ENCODE measurements at places on chromosomes 2 and 18.
A peak's percentile ranks its signal among the peaks of the same experiment; 100 is the strongest.

DNA sequence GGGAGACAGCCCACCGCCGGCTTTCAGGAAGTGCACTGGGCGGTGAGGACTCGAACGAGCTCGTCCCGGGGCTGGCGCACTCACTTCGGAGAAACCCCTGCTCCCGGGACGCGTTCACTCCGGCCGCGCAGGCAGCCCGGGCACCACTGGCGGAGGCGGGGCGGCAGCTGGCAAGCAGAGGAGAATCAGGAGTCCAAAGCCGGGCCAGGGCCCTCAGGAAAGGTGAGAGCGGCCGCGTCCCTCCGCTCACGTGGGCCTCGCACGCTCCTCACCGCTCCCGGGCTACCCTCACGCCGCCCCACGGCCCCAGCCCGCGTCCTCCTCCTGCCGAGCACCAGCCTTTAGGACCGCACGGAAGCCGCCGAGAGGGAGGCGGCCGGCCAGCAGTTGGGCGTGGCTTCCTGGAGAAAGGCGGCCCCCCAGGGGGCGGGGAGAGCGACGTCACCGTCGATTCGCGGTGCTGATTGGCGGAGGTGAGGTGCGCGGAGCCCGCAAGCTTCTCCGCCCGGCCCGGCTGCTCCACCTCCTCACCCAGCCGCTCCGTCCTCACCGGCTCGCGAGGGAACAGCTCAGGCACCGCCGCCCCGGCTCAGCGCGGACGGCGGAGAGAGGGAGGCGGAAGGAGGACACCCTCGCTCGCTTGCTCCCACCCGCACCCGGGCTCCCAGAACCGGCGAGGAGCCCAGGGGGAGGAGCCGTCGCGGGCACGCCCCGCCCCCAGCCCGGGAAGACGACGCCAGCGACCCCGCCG is at the start of gene ZCCHC2:
Gene ZCCHC2 (plus strand): TSS at position 522 of the 751 bp plus-strand sequence. CDS start 400 bp downstream, outside the sequence.
- DNase-seq: peak; percentile 93

DNA sequence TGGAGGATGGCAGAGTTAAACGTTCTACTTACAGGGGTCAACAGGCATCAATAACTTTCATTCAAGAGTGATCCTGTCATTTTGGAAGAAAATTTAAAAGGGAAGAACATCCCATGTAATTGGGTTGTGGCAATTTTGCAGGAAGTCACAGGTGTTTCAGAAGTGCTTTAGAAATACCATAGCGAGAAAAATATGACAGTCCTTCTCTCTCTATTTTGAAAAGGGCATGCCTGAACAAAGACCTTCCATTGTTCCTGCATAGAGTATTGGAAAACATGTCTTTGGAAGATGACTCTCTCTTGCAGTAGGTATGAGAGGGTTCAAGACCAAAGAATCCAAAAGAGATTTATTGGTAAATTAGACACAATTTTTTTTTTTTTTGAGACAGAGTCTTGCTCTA is 81.8 kb upstream of the SERTAD2 start:
- DNase-seq: no peak

- DNase-seq: no peak
Observed at GRCh38 chr2:109226128-109226527, 97.1 kb downstream of the SH3RF3 start.

GRCh38 chr2:60844105-60844504 is 37.3 kb upstream of the REL start:
- DNase-seq: no peak

GRCh38 chr2:158144914-158145625 is 43.4 kb downstream of the UPP2 start:
- DNase-seq: no peak

DNA sequence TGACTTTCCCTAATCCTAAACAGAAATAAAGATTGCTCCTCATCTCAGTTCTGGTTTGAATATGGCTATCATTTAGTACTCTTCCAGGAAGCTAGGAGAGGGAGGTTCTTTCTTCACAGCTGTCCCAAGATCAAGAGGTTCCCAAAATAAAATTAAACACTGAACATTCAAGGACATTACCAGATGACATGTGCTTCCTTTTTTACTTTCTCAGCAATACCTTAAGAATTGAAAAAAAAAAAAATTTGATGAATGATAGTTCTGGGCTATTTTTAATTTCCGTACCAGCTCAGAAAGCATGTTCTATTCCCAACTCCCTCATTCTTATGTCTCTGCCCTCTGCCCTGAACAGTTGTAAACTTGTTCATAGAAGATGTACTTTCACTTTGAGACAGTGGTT is 61.7 kb upstream of the MYL1 start:
- DNase-seq: no peak

DNA sequence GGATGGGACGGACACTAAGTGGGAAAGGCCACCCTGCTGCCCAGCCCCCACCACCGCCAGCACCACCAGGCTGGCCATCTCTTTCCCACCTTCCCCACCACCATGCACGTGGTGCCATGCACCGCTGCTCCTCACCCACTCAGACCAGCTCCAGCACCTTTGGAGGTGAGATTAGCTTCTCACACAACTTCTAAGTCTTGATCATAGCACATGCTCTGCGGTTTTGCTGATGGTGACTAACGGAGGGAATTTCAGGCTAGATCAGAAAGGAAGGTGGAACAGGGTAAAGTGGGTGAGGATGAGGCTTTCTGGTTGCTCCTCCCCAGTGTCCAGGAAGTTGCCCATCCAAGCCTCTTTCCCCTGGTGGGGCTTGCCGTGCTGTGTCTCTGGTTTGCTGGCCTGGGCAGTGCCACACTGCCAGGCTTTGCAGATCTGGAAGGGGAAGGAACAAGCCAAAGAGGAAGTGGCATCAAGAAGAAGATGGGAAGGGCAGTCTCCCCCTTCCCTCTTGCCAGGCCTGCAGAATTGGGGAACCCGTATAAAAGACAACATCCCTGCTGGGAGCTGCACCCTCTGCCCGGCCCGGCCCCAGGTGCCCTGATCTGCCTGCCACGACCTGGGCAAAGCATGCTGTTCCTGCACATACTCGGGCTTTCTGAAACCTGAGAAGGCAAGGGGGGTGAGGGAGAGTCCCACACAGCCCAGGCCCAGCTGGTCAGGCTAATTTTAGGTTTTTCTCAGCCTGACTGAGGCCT is 44.3 kb upstream of the CAB39 start:
- no peak for DNase-seq

GRCh38 chr18:5456577-5457461 is 87.0 kb downstream of the EPB41L3 start:
- DNase-seq: no peak

DNA sequence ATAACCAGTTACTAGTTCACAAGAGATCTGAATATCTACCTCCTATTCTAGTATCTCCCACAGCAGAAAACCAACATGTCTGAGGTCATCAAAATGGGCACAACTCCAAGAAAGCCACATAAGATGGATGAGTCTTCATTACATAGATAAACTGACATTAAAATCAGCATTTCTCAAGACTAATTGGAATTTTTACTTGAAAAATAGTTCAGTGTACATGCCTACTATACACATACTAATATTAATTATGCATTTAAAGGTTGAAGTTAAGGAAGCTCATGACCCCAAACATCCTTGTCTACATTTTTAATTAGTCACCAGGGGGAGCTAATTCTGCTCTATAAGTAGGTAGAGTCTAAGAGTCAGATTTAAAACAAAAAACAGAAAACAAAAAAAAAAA is 41.9 kb downstream of the ZNF521 start:
- no peak for DNase-seq

DNA sequence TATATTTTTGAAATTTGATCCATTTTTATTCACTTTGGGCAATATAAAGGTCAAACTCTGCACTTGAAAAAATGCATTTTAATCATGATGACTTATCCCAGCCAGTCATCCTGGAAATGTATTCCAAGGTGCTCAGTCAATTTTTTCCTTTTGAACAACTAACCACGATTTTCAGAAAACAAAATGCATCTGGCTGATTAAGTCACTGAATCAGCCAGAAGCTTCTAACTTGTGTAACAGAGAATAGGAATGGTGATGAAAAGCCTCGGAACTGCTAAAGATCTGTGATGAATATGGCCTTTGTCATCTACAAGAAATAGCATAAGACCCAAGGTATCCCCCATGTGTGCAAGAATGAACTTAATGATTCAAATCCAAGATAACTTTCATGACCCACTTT is 572.7 kb downstream of the EPHA4 start:
- no peak for DNase-seq

GRCh38 chr2:241514986-241515737 is 6.8 kb upstream of the STK25 start:
- DNase-seq: no peak

- DNase-seq: no peak
Observed at GRCh38 chr2:241865957-241866789, 3.4 kb upstream of the RTP5 start.

- no peak for DNase-seq
Observed at GRCh38 chr2:10533811-10534321, 85.7 kb upstream of the ODC1 start.

DNA sequence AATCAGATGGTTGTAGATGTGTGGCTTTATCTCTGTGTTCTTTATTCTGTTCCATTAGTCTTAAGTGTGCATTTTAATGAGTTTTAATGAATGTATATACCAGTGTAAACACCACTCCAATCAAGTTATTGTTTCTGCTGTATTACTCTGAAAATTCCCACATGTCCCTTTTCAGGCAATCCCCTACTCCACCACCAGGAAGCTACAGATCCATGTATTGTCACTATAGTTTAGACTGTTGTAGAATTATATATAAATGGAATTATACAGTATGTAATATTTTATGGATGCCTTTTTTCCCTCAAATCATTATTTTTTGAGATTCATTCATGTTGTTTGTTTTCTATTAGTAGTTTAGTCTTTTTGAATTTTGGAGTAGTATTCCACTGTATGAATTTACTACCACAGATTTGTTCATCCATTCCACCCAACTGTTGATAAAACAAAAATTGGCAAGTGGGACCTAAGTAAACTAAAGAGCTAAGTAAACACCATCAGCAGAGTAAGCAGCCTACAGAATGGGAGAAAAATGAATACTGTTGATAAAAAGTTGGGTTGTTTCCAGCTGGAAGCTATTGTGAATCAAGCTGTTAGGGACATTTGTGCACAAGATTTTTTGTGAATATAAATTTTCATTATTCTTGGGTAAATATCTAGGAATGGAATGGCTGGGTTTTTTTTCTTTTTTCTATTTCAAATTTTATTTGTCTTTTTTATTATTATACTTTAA is 262.0 kb downstream of the CAMKMT start:
- DNase-seq: peak; percentile 95

Data from DMS79 treated with DMSO at 0.1 percent for 48 hours (cell line).